ENCODE measurements at places on chromosomes 2 and 18.

GRCh38 chr2:196711625-196712024 lies 72.1 kb downstream of the CCDC150 start:
- DNase-seq: no peak

DNA sequence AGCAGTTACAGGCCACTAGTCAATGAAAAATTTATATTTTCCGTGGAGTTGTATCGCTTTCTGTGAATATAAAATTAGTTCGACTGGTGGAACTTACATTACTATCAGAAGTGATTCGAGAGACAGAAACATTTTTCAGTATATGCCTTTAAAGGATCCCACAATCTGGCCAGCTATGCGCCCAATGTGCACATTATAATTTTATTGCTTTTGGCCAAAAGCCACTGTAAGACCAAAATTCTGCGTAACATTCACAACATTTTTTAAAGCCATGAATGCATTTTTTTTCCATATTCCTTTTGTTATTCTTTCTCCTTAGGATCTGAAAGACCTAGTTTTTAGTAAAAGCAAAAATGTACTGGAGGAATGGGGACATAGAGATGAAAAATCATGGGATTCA lies 131.0 kb upstream of the CHAC2 start:
- DNase-seq: no peak

DNA sequence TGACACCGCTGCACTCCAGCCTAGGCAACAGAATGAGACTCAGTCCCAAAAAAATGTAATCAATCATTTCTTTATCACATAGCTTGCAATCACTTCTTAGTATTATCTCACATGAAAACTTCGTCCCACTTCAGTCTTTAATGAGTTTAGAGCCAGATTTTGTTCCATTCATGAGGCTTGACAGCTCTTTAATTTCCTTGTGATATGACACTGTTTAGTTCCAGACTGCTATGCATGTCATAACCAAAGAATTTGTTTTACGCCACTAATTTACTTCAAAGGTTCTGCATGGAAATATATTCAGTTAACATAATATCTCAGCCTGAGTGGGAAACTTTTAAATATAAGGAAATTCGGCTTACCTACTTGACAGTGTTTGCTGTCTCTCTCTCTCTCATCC lies 113.1 kb downstream of the ZNF532 start:
- no peak for DNase-seq

DNA sequence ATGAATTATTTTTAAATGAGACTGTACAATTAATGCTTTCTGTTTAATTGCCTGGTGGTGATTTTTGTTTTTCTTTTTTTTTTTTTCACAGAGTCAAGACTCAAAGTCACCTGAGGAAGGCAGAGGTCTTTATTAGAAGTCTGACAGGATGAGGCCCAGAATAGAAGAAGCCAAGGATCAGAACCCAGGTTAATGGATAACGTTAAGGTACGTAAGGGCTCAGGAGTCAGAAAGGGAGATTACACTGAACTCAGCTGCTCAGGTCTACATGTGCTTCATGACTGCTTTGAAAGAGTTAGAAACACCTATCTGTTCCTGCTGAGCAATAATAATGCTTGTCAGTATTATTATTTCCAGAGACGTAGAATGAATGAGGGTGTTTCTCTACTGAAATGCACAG lies 196.5 kb downstream of the LRATD1 start:
- DNase-seq: no peak

- DNase-seq: no peak
Observed at GRCh38 chr18:48897531-48897930, 53.2 kb downstream of the SMAD7 start.

- no peak for DNase-seq
Observed at GRCh38 chr2:104125096-104125495, 728.8 kb upstream of the POU3F3 start.

- no peak for DNase-seq
Observed at GRCh38 chr18:11323359-11323819, 174.0 kb upstream of the PIEZO2 start.

- DNase-seq: no peak
Observed at GRCh38 chr2:239188536-239188935, 212.3 kb downstream of the HDAC4 start.

DNA sequence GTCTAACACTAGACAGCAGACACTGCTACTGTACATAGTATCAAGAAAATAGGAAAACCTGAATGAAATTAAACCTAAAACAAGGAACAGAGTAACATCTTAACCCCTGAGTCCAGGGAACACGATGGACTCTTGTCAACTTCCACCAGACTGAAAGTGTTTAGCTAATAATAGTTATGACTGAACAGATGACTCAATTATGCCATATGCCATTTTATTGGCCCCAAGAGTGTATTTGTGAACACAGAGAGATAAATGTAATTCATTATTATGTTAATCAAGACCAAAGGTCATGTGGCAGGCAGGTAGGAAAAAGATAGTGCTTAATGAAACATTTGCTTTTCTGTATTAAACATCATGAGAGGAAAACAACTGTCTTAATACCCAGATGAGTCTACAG lies 58.0 kb downstream of the NYAP2 start:
- DNase-seq: no peak

DNA sequence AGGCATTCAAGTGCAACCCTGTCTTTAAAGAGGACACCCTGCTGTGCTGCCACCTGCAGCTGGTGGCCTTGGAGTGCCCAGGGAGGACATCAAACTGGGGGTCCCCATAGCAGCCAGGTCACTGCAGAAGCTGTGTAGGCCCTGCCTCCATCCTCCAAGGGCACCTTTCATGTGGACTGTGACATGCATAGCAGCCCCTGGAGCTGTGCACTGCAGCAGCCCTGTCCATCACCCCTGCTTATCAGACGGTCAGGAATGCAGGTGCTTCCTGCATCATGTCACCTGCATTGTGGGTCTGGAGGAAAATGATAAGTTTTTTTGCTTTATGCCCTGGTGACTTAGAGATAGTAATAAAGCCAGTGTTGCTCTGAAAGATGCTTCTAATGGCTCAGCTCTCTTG lies 155.7 kb downstream of the DYSF start:
- no peak for DNase-seq

DNA sequence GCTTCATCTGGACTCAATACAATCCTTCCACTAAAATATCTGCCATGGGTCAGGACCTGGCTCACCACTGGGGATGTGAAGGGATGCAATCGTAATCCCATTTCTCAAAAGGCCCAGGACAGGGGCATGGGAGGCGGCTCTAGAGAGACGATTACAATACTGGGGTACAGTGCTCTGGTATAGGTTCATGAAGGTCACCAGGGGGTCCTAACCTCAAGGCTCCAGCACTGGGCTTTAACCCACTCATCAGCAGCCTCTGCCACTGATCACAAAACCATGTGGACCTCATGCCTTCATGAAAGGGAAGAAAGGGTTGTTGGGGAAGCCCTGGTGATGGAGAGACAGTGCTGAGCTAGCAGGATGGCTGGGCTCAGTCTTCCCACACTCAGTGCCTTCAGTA lies 48.8 kb downstream of the ADD2 start:
- DNase-seq: no peak

GRCh38 chr18:24022161-24022560 lies 7.6 kb downstream of the TTC39C start:
- DNase-seq: no peak

DNA sequence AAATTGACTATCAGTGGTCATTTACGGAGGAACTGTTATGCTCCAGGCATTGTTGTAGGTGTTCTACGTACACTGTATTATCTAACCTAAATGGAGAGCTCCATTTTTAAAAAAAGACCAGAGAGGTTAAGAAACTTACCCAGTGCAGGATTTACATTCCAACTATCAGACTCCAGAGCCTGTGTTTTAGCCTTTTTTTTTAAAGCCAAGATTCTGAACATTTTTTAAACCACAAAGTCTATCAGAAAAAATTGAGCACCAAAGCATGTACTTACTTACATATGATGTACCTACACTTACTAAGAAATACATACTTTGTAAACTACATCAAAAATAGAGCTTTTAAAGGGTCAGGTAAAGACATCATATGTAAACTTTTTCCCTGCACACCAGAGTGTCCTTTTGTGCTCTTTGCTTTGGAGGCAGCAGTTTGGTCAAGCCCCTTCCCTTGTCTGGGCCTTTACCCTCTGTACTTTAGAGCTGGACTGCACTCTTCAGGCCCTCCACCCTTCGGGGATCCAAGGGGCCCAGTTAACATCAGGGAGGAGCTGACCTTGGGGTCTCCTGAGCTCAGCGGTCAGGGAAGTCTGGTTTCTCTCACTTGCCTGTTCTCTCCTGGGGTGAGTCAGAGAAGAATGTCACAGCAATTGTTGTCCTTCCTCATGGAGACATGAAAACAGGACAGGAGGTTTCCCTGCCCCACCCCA lies 58.4 kb downstream of the ITGB1BP1 start:
- no peak for DNase-seq

DNA sequence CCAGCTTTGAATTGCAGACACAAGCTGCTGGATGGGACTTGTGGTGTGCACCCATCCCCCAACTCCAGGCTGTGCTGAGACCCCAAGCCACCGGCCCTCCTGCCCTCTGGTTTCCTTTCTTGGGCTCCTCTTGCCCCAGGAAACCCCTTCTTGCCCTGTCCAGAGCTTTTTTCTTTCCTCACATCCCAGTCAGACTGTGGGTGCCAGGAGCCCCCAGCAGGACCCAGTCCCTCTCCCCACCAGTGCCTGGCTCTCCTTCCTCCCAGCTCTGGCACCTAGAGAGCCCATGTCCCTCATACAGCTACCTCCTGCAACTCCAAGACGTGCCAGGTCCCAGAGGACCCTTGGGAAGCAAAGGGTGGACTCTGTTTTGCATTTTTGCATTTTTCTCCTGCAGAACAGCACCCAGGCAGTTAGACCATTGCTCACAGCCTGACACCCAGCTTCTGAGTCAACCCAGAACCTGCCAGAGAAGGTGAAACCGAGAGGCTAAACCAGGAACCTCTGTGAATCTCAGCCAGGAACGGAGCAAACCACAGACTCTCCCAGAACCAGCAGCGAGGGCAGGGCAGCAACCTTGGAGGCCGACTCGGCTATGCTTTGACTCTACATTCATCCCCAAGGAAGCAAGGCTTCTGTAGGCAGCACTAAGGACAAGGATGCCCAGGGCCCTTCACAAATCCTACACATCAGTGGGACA lies 221.1 kb downstream of the ANAPC1 start:
- no peak for DNase-seq

DNA sequence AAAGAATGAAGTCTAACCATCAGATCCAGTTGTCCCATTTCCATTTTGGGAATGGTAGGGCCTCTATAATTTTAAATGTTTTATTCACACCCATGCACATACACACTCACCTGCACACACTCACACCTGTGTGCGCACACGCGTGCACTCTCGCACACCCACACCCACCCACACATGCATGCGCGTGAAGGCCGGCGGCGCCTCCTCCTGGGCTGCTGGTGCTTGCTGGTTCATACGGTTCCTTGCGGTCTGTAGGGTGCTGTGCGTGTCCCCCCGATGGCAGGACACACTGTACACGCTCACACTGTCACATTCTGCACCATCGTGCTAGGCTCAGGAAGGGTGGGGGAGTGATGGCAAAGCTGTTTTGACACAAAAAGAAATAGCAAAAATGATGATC lies 63.2 kb downstream of the TSHZ1 start:
- no peak for DNase-seq

DNA sequence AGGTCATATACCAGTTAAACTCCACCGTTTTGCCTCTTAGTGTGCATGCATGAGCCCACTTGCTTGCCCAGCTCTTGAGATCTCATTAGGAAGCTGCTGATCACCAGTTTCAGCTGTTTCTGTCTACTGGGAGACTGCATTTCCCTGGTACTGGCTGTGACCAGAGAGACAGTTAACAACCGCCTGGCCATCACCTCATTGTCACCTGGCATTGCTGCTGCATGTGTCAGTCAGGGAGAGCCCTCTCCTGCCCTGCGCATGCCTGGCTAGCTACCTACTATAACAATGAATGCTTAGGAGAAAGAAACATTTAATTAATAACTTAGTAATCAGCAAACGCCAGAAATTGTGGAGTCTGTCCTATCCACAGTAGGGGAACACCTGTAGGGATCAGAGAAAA lies 265.8 kb upstream of the CYRIA start:
- DNase-seq: no peak

DNA sequence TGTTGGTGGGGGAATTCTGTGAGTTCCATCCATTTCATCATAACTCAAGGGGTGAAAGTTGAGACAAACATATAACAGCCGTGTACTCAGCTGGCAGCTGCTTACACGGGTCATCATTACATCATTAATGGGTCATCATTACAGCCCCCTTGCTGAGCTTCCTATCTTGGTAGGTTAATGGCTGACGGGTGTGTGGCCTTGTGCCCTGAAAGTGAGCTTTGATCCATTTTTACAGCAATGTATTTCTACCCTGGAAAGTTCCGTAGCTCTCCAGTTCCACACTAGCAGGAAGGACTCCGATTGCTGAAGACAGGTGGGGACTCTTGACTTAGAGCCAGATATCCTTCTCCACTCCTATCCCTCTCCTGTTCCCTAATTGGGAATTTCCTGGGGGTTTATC lies 105.2 kb upstream of the DLX2 start:
- DNase-seq: no peak

DNA sequence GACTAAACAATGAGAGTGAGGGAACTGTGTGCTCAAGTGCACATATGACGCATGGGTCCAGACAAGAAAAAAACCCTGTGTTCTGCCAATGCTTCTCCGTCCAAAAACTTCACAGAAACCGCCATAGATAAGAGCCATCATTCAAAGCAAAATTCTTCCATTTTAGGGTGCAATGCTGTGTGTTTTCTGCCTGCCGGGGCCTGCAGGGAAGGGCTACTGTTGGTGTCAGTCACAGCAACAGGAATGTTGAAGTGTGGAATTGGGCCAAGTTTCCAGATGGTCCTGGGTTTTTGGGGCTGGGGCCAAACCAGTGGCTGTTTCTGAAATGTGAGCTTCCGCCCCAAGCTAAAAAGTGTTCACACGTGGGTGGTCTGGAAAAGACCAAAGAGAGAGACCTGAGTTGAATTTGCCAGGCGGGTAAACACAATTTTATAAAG lies 677 bp upstream of the MC2R start:
- DNase-seq: no peak

- DNase-seq: no peak
Observed at GRCh38 chr2:67322353-67323001, 74.7 kb upstream of the ETAA1 start.

DNA sequence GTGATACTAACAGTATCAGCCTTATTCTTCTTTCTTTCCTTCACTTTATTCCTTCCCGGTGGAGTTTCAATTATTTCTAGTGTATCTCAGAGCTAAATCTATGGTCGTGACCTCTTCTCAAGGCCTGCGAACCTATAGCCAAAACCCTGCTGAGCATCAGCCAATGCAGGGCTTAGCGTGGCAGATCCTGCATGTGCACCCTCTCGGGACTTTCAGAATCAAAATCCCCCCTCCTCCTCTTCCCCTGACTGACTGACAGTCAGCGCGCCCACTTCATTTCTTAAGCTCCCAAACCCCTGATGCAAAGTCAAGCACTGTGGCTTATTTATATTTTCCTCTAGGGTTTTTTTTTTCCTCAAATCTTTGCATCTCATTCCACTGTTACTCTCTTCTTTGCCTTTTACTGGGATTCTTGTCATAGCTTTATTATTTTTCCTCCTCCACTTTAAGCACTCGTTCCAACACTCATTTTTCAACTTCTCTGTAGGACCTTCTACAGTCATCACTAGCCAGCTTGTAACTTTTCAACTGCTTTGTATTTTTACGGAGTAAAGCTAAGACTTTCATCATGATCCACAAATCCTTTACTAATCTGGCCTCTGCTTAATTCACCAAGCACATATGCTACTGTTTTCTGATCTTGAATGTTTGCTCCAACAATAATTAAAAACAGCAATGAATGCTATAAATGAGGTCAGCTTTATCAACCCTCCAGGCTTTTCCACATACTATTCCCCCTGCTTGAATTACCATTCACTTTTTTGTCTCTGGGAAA lies 896.5 kb upstream of the PIK3C3 start:
- no peak for DNase-seq

All from T follicular helper cell (primary cell).